Stimulated activated CD4-positive, alpha-beta T cell treated with anti-CD3 and anti-CD28 coated beads, Interleukin-4, amount 100 ng/mL, for 1 hour (primary cell): ENCODE measurements at places on chromosomes 6 and 20.

GRCh38 chr6:149488815-149489214, 4.0 kb upstream of the ZC3H12D start:
- peak; percentile 48 for DNase-seq

GRCh38 chr6:1385129-1386037, 4.0 kb upstream of the FOXF2 start:
- DNase-seq, result no peak

- DNase-seq, result no peak
These were observed 15.6 kb downstream of the BTN2A1 start for GRCh38 chr6:26473429-26473757.

DNA sequence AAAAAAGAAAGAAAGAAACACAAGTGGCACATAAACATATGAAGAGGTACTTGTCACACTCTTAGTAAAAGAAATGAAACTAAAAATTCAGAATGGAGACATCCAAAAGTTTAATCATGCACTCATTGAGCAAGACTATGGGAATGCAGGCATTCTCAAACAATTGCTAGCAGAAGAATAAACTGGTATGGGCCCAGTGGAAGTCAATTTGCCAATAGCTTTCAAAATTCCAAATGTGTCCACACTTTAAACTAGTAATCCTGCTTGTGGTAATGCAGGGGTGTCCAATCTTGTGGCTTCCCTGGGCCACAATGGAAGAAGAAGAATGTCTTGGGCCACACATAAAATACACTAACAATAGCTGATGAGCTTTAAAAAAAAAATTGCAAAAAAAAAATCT, 97.4 kb downstream of the EPB41L2 start:
- DNase-seq, result no peak

DNA sequence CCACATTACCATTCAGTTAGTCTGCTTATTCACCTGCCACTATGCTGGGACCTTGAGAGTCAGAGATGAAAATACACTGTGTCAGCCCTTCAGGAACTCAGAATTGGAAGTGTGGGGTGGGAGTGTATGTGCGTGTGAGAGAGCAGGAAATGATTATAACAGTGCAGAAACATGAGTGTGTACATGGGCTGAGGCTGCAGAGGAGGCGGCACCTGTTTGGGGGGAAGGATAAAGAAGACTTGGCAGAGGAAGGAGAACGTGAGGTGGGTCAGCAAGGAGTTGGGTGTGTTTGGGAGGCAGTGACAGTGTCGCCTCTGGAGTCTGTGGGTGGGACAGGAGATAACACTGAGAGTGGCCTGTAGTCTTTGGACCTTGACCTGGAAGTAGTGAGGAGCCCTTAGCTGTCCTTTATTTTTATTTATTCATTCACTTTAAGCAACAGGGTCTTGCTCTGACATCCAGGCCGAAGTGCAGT, 3.1 kb downstream of the CHMP4B start:
- DNase-seq, result no peak

- DNase-seq, result peak; percentile 15
These were observed 104.6 kb upstream of the EXOC2 start for GRCh38 chr6:797479-798077.

GRCh38 chr6:128400875-128401274, 119.5 kb downstream of the PTPRK start:
- no peak for DNase-seq

DNA sequence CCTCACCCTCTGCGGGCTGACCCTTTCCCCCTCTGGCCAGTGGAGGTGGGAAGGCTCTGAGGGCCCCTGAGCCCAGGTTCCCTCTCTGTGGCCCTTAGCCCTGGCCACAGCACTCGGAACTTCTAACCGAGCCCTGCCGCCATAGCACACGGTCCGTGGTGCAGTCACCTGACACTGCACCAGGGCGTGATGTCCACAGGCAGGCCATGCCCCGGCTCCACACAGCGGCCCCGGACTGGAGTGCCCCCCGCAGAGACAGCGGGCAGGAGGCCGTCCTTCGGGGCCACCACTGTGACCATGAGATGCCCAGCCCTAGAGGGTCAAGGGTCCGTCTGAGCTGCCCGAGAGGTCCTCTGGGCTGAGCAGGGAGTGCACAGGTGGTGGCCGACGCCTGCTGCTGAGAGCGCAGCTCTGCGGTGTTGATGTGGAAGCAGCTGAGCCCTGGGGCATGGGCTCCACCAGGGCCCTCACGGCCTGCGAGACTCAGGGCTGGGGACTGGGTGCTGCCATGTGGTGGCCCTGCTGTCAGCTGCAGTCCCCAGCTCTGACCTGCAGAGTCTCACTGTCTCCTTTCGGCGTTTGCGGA, 11.2 kb upstream of the BHLHE23 start:
- DNase-seq, result no peak

- no peak for DNase-seq
These were observed 15.6 kb downstream of the LRRN4 start for GRCh38 chr20:6038256-6038655.

DNA sequence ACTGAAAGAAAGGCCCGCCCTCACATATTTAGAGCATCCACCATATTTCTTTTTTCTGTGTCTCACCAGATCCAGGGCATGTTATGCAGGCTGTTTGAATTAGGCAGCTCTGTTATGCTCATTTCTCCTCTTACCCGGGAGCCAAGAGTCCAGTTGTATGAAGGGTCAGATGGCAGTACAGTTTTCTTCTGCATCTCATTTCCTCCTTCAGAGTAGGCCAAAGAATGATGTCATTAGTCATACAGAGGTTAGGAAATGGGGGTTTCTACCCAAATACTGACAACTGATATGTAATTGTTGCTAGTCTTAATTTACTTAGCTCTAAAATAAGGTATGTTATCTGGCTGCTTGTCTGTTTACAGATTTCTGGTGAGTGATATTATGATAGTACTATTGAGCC, 130.8 kb downstream of the SOBP start:
- no peak for DNase-seq

DNA sequence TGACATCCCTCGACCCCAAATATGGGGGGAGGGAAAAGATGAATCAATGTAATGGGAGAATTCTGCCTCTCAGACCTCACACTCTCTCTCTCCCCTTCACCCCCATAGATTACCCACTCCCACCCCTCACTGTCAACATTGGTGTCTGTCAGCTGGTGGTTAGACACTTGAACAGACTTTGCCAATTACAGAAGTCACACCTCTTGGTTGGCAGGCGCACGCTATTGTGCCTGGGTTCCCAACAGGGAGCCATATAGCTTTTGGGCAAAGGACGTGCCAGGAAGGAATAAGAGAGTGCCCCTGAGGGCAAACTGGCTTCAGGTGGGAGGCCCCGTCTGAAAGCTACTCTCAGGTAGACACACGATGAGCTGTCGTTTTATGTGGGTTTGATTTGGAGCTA, 54.1 kb upstream of the FYN start:
- no peak for DNase-seq

GRCh38 chr6:80689716-80690395, 583.4 kb downstream of the BCKDHB start:
- DNase-seq, result no peak

GRCh38 chr6:83006270-83006905, 59.3 kb downstream of the UBE3D start:
- DNase-seq, result no peak

- DNase-seq, result no peak
These were observed 37.0 kb upstream of the PRL start for GRCh38 chr6:22333802-22334201.
